Right renal cortex interstitium (tissue), 3 donors: ENCODE measurements at places on chromosomes 3 and 15. TPM values are rescaled to one million over a fixed set of nuclear protein-coding genes. Genes with fewer than 3 reads are reported as not detected.

DNA sequence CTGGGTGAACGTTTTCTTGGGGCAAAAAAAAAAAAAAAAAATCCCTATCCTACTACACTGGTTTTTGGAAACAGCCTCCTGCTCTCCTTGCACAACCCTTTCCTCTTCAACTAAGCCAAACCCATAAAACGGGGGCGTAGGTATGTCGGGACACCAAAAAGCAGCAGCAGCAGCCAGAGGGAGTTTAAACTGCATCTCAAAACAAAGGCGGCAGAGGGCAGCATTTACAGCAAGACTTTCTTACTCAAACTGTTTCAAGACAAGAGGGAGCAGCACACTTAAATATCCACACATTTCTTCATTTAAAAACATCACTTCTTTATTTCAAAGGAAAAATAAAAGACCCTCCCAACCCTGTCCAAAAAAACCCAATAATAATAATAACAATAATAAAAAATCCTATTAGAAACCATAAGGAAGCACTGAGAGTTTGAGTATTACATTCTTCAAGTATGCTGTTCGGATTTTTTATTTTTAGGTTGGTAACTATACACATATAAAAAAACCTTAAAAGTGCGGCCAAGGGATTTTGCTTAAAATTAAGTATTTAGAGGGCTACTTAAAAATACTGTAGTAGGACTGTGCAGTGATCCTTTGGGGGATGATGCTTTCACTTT lies 43.9 kb upstream of the PLXND1 start:
- DNase-seq, result peak; percentile 43

DNA sequence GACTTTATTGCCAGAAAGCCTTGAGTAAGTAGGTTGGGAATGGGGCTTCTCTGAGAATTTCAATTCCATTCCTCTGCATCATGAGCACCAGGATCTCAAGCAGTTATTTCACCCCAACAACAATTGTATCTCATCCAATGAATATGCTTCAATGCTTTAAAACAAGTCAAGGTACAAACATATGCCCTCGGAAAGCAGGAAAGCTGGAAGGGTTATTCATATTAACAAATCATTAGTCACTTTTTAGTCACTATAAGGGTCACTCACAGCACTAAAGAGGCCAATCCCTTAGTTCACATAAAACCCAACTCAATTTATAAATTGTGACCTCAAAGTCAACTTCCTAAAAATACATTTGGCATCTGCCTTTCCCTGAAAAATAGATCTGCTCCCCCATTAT lies 16.2 kb downstream of the MB21D2 start:
- no peak for DNase-seq

DNA sequence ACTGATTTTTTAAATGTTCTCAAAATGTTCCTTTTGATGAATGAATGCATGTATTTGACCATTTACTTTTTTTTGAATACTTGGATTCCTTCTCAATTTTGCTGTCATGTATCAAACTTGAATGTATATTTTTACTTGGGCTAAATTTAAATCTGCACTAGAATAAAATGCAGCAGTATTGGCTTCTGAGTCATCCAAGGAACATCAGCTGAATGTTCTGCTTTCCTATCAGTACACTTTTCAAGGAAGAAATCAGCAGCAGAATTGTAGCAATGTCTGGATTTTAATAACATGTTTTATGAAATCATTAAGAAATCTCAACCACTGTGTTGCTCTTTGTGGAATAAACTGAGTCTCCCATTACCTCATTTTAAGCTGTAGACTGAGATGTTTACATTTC lies 57.0 kb upstream of the COL6A6 start:
- no peak for DNase-seq

GRCh38 chr3:17632401-17633100 lies 109.9 kb downstream of the TBC1D5 start:
- DNase-seq, result no peak

NRG4 gene
- 5.4 TPM for polyA plus RNA-seq

ATP8B4 gene
- 3.6 TPM for polyA plus RNA-seq
